ENCODE measurements at places on chromosomes 13 and 19.

GRCh38 chr13:102881819-102882686 is 36.2 kb downstream of the ERCC5 start:
- no peak for DNase-seq

DNA sequence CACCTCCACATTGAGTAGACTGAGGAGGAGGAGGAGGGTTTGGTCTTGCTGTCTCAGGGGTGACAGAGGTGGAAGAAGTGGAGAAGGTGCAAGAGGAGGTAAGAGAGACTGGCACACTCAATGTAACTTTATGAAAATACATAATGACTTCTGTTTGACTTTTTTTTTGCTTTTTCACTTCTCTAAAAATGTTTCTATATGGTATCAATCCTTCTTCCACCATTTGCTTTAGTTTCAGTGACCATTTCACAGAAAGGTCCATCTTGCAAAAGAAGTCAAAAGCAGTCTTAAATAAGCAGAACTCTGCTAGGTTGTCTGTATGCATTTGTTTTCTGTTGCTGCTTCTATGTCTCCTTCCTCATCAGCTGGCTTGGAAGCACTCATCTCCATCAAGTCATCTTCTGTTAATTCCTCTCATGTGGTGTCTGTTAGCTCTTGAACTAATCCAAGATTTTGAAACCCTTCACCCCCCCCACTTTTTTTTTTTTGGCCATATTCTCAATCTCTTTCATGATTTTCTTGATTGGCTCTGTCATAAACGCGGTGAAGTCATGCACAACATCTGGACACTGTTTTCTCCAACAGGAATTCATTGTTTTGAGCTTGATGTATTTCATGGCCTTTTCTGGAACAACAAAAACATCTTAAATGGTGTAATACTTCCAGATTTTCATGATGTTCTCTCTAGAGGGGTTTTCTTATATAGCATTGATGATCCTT is 80.8 kb downstream of the KL start:
- no peak for DNase-seq

DNA sequence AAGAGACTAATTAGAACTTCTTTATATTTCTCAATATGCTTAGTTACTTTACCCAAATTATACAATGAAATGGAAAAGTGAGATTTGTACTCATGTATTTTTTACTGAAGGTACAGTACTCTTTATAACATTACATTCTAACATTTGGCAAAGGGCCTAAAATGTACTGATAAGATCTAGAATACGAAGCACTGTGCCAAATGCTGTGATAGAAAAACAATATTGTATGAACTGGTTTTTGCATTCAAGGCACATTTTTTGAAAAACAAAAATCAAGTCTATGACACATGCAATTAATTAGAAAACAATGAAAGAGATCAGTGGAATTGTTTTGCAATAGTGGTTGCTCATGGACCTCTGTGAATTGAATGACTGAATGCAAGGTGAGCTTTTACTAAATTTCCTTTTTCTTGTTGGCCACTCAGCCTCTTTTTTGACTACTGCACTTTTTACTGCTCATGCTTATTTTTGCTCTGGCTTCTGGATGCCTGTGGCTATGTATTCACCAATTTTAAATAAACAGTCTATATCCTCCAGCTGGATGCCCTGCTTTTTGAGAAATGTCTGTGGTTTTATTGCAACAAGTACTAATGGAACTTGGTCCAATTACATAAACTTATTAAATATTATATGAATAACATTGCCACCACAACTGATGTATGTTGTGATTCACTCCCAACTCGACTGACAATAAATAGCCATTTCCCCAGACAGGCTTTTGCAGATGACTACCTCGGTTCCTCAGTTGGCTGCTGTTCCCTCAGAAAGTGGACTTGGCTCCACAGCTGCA is 41.4 kb upstream of the OBI1 start:
- DNase-seq, result peak; percentile 67

GRCh38 chr19:19403373-19403901 is 2.0 kb upstream of the GATAD2A start:
- DNase-seq, result no peak

DNA sequence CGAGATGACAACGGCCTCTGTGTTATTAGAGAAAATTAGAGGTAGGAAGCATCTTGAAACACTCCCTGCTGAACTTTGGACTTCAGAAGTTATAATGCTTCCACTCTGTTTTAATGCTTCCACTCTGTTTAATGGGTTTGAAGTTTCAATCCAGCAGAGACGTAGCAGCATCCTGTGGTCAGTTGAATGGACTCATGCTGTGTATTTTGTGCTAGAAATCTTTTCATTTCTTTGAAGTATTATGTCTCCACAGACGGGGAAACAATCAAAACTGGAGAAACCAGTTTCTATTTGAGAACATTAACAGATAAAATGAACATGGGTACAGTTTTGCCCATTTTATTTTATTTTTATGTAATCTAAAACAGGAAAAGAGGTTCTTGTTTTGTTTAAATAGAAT is 1736.2 kb downstream of the SLITRK5 start:
- DNase-seq, result no peak

DNA sequence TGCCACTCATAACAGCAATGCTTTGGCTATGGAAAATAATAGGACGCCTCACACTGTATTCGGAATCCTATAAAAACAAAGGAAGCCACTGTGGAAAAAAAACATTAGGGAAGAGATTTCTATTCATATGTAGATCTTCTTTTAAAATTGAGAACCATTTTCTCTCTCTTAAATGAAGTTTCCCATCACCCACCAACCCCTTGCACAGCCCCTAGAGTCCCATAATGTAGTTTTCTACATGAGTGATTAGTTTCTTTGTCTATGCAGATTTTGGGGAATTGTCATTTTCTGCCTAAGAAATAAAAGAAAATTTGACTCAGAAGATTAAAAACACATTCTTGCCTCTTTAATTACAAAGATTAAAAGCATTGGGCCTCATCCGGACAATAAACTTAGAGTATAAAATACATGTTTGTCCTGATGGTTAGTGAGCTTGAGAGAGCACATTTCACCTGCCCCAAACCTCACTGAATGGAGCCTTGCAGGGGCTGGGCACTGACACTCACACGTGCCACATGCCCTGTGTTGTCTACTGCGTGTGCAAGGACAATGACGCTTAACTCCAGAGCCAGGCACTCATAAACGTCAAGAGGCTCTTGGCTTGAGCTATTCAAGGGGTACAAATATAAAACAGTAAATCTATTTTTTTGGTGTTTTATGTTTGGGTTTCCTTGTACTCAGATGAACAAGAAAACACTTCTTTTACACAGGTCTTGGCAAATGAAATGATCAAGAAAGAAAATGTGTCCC is 40.0 kb upstream of the KL start:
- no peak for DNase-seq
